NCI-H510A (cell line): ENCODE measurements at places on chromosomes 7 and 10.

DNA sequence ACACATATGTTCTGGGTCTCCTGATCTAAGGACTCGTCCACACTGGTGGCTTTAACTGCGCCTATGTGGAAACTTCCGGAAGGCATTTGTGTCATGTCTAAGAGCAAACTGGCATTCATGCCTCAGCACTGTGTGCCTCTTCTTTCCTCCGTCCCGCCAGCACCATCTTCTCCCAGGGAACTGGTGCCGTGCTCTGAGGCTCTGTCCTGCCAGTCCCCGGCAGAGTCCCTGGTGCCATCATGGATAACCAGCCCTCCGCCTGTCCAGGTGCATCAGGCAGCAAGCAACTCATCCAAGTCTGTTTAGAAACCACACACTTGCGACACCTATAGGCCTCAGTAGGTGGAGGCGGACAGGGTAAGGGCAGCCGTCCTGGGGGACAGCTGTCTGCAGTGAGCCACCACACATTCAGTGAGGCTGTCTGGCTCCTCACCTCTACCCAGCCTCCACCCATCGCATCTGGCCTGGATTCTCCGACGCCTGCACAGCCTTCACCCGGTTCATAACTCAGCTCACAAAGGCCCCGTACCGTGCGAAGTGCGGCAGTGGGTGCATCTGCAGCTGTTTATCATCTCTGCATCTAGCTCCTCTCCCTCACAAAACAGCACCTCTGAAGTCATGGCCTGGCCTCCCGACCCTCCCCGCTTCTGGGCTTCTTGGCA lies 162.7 kb downstream of the DIP2C start:
- DNase-seq = peak; percentile 33

DNA sequence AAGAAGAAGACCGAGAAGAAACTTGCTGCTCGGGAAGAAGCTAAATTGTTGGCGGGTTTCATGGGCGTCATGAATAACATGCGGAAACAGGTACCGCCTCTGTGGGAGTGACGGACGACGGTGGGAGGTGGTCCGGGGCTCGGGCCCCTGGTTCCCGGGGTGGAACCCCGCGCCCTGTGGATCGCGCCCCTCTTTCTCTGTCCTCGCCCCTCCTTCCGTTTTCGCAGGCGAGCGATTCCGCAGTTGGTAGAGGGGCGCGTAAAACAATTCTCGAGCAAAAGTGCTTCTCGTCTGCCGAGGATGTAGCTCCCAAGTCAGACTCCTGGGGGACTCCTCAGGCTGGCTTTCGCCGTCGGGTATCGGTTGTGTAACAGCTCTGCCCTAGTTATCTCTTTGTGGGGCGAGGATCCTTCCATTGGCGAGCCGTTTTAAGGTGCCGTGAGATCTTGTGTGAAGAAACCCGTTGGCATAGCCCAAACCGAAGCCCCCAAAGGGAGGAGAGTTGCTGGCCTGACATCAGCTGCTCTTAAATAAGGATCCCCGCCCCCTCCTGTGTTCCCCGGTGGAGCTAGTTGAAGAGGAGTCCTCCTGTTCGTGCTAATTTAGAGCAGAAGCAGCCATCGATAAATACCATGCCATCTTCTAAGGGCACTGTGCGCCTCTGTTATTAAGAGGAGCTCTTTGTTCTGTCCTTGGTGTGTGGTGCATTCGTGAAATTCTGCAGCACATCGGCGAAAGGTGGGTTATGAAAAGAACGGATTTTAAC lies 655 bp downstream of the KLHL7 start:
- DNase-seq = peak; percentile 20

- DNase-seq = no peak
Measured at GRCh38 chr10:88209837-88210561, 346.6 kb downstream of the PTEN start.

- DNase-seq = no peak
Measured at GRCh38 chr10:15419279-15419874, 48.3 kb upstream of the FAM171A1 start.

DNA sequence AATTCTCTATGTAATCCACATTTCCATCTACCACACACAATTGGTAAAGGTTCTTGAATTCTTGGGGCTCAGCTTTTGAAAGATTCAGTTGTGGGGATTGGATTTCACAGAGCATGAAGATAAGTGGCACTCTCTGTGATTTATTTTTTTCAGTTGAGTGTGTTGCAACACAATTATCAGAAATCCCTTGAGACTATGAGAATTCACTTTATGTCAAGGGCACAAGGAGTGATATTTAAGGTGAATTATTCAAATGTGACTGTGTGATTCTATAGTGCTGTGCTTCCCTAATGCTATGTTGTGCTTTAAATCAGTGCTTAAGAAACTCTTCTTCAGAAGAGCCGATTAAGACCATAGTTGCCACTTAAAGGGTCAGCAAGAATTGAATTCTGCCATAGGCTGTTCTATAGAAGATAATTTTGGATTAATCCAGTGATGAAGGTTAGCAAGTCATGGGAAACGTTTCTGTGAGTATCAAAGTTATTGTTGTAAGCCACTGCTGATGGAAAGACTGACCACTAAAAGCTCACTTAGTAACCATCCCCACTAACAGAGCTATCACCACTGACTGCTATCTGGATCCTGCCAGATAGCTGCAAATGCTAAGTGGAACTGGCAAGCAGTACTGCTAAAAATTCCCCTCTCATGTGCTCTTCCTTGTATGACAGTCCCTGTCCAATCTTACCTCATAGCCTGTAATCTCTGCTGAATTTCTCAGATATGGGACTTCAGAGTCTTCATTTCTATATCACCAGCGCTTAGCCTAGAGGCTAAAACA lies 134.0 kb upstream of the SEMA3D start:
- no peak for DNase-seq

DNA sequence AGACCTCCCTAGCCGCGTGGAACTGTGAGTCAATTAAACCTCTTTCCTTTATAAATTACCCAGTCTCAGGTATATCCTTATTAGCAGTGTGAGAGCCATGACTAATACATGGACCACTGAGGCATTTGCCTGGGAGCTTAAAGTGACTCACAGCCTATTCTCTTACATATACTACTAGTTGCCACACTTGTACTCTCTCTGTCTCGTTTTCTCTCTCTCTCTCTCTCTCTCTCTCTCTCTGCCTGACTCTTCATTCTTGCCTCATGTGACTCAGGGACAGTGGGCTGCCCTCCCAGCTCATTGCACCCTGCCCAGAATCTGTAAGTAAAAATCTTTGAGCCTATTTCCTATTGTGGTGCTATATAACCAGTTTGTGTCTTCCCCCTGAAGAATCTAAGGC lies 238.5 kb upstream of the MAGI2 start:
- DNase-seq = no peak

GRCh38 chr7:85719981-85720953 lies 533.4 kb upstream of the SEMA3D start:
- no peak for DNase-seq

- DNase-seq = no peak
Measured at GRCh38 chr7:127736511-127736910, 84.5 kb downstream of the SND1 start.

DNA sequence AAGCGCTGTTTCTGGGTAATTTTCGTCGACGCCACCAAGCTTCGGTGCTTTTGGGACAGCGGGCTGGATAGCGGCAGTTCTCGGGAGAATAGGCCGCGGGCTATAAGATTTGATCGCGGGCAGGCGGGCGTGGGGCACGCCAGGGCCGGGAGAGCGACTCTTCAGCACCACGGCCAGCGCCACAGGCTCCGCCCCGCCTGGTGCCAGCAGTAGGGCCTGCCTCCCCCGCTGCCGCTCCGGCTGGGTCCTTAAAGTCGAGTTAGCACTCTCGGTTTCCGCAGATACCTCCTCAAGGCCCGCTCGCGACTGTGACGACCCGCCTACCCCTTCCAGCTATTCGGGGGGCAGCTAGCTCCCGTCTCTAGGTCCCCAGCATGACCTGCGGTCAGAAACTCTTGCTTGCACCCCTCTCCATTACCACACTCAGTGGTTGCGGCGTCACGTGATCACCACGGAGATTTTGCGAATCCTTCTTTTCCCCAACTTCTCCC lies 9.4 kb downstream of the NXPH1 start:
- no peak for DNase-seq

DNA sequence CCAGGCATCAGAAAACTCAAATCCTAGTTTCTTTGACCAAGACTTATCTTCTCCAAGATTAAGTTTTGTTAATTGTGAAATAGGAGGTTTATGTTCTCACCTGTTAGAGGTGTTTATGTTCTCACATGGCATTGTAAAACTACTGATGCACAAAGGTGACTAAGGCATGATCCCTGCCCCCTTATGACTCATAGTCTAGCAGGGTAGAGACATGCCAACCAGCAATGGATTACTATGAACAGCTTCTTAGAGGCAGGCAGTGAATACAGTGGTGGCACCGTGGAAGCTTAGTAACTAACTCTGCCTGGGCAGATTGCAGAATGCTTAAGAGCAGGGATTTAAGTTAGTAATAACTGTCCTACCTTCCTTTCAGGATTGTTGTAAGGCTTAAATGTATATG lies 400.9 kb downstream of the SORCS3 start:
- DNase-seq = no peak

DNA sequence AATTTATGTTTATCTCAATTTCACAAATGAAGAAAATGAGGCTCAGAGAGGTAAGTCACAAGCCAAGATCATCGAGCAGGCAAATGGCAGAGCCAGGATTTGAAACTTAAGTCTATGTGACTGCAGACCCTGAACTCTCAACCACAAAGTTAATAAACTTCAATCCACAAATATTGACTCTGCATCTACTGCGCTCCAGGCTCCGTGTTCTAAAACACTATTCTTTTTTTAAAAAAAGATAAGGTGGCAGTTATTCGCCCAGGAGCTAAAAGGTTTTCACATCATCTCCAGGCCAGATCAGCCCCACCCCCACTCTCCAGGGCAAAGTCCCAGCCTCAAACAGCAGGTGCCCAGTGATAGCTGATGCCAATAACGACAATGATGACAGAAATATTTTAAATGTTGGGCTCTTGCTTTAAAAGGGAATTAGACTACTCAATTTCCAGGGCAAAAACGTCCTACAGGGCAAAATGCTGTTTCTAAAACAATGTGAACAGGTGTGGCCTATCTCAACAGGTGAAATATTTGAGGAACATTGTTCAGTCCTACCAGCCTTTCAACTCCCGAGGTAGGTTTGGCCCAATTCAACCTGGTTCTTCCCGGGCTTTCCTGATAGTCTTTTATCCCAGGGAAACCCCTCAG lies 85.2 kb downstream of the SORBS1 start:
- DNase-seq = no peak

DNA sequence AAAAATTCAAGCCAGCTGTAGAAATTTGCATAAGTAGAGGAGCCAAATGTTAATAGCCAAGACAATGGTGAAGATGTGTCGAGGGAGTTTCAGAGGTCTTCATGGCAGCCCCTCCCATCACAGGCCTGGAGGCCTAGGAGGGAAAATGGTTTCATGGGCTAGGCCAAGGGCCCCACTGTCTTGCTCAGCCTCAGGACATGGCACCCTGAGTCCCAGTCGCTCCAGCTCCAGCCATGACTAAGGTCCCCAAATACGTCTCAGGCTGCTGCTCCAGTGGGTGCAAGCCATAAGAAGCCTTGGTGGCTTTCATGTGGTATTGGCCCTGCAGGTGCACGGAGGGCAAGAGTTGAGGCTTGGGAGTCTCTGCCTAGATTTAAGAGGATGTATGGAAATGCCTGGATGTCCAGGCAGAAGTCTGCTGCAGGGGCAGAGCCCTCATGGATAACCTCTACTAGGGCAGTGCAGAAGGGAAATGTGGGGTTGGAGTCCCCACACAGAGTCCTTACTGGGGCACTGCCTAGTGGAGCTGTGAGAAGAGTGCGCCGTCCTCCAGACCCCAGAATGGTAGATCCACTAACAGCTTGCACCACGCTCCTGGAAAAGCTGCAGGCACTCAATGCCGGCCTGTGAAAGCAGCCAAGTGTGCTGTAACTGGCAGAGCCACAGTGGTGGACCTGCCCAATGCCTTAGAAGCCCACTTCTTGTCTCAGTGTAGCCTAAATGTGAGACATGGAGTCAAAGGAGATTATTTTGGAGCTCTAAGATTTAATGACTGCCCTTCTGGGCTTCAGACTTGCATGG lies 19.2 kb downstream of the TBATA start:
- no peak for DNase-seq
